ENCODE measurements at places on chromosomes 3 and 15.

DNA sequence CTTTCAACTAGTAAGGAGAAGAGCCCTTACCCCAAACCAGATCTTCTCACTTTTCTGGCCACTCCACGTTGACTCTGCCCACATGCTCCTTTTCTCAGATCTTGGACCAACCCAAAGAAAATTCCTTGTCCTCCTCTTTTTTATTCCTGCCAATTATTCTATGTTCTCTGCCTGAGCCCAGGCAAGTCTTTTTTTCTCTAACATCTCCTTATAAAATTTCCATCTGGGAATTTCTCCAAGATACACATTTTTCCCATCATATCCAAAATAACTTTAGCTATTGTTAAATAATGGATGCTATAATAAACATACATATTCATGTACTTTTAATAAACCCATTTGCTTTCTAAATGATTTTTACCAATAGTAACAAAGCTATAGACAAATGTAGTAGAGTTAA, 726.0 kb upstream of the ZNF385D start:
- no peak for DNase-seq

- no peak for DNase-seq
These were observed 44.8 kb upstream of the RPL32 start for GRCh38 chr3:12886106-12886679.

DNA sequence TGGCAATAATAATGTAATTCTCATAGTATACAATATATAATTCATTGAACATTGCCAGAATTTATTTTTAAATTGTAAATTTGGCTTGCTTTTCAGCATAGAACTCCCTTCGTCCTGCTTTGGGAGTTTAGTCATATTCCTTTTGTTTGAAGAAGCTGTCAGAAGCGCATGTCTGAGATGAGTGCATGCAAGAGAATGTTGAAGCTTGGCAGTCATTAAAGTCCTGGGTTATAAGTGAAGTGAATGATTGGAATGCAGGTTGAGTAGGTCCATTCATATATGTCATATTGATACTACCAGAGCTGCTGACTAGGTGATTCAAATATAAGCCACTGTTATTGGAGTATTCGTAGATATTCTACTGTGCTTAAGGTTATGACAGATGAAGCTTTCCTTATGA, 243.6 kb upstream of the MDFIC2 start:
- no peak for DNase-seq

- no peak for DNase-seq
These were observed 15.1 kb upstream of the RFTN1 start for GRCh38 chr3:16528581-16528993.

- no peak for DNase-seq
These were observed 88.9 kb upstream of the CBLB start for GRCh38 chr3:105957722-105958121.

DNA sequence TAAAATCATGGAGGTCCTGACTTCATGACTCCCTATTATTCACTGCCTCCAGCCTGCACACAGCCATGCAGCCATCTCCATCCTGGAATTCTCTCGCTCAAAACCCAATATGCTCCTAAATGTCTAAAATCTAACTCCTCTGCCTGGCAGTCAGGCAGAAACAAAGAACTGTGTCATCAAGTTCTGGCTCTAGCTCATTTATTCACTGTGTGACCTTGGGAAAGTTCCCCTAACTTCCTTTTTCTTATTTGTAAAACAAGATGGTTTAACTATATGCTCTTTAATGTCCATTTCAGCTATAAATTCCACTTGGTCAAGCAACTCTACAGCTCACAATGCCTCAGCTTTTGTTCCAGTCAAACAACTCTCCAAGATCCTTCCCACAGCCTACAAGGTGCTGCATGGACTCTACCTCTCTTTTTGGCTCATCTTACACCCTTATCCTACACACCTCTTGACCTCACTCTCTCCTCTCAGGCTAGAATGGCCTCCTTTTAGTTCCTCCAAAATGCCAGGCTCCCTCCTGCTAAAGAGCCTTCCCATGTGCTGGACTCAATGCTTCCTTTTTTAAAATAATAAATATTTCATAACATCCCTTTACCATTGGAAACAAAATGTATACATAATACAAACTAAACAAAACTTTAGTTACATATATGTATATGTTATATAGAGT, 16.4 kb downstream of the PIK3CB start:
- DNase-seq: no peak

- DNase-seq: no peak
These were observed 55.5 kb upstream of the HACD2 start for GRCh38 chr3:123640311-123640710.

DNA sequence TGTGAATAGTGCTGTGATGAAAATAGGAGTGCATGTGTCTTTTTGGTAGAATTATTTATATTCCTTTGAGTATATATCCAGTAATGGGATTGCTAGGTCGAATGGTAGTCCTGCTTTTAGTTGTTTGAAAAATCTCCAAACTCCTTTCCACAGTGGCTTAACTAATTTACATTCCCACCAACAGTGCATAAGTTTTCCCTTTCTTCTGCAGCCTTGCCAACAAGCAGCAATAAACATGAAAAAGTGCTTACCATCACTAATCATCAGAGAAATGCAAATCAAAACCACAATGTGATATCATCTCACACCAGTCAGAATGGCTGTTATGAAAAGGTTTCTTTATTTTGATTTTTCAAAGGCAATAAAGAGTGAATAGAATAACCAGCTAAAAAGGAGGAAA, 1105.9 kb downstream of the NAALADL2 start:
- DNase-seq: no peak

DNA sequence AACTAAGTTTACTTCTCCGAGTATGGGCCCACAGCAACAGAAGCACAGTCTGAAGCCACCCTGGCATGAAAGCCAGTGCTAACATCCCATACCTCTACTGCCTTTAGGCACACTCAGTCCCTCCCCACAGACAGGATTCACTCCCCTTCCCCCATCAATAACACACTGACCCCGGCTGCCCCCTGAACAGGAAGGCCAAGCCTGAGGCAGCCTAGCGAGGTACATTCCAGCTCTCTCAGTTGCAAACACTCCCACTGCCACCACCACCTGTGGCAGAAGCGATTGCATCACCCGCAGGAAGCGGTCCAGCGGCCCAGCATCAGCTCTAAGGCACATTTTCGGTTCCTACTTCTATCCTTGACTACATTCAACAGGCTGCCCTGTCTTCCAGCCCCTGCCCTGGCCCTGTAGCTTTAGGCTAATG, 7.0 kb upstream of the BMF start:
- no peak for DNase-seq
